ENCODE measurements at places on chromosomes 12 and 14. TPM values are rescaled to one million over a fixed set of nuclear protein-coding genes. Genes with fewer than 3 reads are reported as not detected.

MIP gene
- total RNA-seq, result not detected

RNF212B gene
- not detected for total RNA-seq

DNA sequence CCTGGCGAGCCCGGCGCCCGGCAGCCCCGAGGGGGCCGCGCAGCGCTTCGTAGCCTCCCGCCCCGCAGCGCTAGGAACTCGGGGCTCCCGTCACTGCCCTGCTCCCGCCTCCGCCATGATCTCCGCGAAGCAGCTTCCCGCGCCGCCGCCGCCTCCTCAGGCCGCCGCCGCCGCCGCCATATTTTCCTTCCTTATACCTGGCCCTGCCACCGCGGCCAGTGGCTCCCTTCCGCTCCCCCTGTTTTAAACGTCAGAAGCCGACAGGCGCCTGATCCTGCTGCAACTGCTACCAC is 286 bp downstream of the PPP4R3A start:
- peak overlapping the region; percentile 98 for H3K4me3 ChIP-seq
- DNase-seq, result no peak
- peak overlapping the region; percentile 98 for H3K27ac ChIP-seq
- no peaks in the 10 kb centered on the region for H3K36me3 ChIP-seq
- H3K4me1 ChIP-seq, result peaks cover 4% of the 10 kb centered on the region
- no peaks in the 10 kb centered on the region for H3K27me3 ChIP-seq

GRIN2B gene
- not detected for total RNA-seq

- H3K27me3 ChIP-seq, result no peaks in the 10 kb centered on the region
- H3K27ac ChIP-seq, result no peak overlapping the region
- DNase-seq, result peak; percentile 37
- H3K4me3 ChIP-seq, result no peak overlapping the region
Observed at GRCh38 chr12:1773937-1774655, 46.3 kb upstream of the LRTM2 start.

RPL41 gene
- total RNA-seq, result 4,385 TPM

- H3K4me3 ChIP-seq, result no peak overlapping the region
- no peak overlapping the region for H3K27ac ChIP-seq
- no peaks in the 10 kb centered on the region for H3K4me1 ChIP-seq
- peak; percentile 17 for DNase-seq
Observed at GRCh38 chr12:27922531-27923139, 49.9 kb downstream of the PTHLH start.

GRCh38 chr12:69555461-69555860 is 29.8 kb upstream of the CCT2 start:
- H3K27me3 ChIP-seq, result no peaks in the 10 kb centered on the region
- no peaks in the 10 kb centered on the region for H3K36me3 ChIP-seq
- H3K4me3 ChIP-seq, result no peak overlapping the region
- no peak overlapping the region for H3K27ac ChIP-seq

DNAL1 gene
- total RNA-seq, result 8.5 TPM

DNA sequence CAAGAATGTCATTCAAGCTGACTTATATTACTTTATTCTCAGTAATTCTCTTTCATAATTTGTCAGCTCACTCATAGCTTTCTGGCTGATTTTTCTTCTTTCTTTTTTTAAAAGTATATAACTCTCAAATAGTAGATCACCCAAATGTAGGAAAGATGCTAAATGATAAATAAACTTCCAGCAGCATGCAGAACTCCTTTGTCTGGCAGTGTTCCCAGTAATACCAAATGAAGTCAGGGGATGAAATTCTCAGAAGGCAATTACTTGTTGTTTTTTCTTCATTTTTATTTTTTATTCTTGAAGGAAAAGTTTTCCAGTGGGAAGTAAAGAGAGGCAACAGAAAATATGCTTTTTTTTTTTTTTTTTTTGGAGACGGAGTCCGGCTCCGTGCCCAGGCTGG is 133.3 kb upstream of the SLCO1C1 start:
- no peak overlapping the region for H3K4me3 ChIP-seq
- no peaks in the 10 kb centered on the region for H3K36me3 ChIP-seq
- H3K4me1 ChIP-seq, result no peaks in the 10 kb centered on the region
- no peak for DNase-seq
- no peak overlapping the region for H3K27ac ChIP-seq

DNA sequence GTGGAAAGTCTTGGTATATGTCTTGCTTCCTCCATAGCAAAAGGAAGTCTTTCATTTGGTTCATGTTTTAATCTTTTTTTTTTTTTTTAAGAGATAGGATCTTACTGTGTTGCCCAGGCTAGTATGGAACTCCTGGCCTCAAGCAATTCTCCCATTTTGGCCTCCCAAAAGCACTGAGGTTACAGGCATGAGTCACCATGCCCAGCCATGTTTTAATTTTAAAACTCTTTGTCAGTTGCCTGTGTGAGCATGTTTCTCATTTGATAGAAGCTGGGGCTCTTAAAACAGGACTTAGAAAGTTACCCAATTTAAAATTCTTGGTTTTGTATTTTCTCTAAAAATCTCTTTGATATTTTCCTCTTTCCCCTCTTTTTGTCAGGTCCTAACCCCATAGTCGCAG is 45.0 kb upstream of the REP15 start:
- H3K4me1 ChIP-seq, result no peaks in the 10 kb centered on the region
- no peak overlapping the region for H3K27ac ChIP-seq
- no peak for DNase-seq

GRCh38 chr14:52874389-52874788 is 76.5 kb downstream of the FERMT2 start:
- H3K27ac ChIP-seq, result no peak overlapping the region
- no peak for DNase-seq
- H3K36me3 ChIP-seq, result no peaks in the 10 kb centered on the region

DNA sequence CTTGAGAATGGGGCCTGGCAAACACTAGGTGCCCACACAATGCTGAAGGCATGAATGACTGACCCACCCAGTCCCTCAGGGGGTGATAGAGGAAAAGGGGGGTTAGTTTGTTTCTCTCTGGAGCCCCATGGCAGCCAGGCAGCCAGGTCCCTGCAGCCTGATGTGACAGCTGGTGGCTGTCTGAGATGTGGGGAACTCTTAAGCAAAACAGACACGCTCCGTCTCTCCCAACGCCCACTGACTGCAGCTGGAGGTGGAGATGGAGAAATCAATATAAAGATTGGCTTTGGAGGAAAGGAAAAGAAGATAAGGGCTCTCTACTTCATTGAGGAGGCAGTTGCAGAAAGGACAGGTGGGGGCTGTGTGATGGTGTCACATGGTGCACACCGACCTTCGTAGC is 240.8 kb upstream of the LHX5 start:
- H3K27me3 ChIP-seq, result no peaks in the 10 kb centered on the region
- no peak overlapping the region for H3K4me3 ChIP-seq

GRCh38 chr14:80269353-80269925 is 58.1 kb upstream of the DIO2 start:
- no peaks in the 10 kb centered on the region for H3K4me1 ChIP-seq
- DNase-seq, result no peak
- no peaks in the 10 kb centered on the region for H3K27me3 ChIP-seq
- no peaks in the 10 kb centered on the region for H3K36me3 ChIP-seq

- H3K4me3 ChIP-seq, result no peak overlapping the region
- no peak for DNase-seq
- no peak overlapping the region for H3K27ac ChIP-seq
- H3K36me3 ChIP-seq, result no peaks in the 10 kb centered on the region
- no peaks in the 10 kb centered on the region for H3K27me3 ChIP-seq
Observed at GRCh38 chr12:117427211-117427610, 65.8 kb upstream of the NOS1 start.

DNA sequence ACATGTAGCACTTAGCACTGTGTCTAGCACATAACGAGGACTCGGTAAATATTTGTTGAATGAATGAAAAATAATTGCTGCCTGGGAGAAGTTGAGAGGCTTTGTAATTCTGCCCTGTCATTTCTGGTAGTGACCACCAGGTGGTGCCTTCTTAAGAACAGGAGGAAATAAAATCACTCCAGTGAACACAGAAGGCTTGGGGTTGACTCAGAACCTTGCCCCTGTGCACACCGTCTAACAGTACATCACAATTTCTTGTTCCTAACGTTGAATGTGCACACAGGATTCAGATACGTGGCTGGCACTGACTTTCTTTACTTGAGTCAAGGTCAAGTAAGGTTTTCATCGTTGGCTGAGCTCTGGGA is 91.8 kb downstream of the RGS6 start:
- H3K27ac ChIP-seq, result no peak overlapping the region
- no peaks in the 10 kb centered on the region for H3K27me3 ChIP-seq
- no peaks in the 10 kb centered on the region for H3K4me1 ChIP-seq

DNA sequence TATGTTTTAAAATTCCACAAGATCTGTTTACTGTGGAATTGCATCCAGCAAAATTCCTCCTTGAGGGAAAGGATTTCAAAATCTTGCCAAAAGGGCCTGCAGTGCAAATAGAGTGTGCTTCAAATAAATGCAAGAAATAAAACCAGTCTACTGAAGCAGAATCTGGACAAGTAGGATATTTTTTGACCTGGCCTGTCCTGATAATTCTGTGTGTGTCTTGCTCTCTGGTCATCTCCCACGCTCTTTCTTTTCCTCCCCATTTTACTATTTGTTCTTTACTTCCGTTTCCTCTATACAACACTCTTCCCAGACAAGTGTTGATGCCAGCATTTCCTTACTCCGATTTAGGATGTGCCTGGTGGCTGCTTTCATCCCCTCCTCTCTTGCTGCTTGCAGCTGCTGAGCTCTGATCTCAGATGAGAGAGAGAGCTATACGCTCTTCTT is 115.9 kb downstream of the GPR135 start:
- no peaks in the 10 kb centered on the region for H3K4me1 ChIP-seq
- H3K27ac ChIP-seq, result peak overlapping the region; percentile 7
- no peaks in the 10 kb centered on the region for H3K27me3 ChIP-seq
- DNase-seq, result no peak

DNA sequence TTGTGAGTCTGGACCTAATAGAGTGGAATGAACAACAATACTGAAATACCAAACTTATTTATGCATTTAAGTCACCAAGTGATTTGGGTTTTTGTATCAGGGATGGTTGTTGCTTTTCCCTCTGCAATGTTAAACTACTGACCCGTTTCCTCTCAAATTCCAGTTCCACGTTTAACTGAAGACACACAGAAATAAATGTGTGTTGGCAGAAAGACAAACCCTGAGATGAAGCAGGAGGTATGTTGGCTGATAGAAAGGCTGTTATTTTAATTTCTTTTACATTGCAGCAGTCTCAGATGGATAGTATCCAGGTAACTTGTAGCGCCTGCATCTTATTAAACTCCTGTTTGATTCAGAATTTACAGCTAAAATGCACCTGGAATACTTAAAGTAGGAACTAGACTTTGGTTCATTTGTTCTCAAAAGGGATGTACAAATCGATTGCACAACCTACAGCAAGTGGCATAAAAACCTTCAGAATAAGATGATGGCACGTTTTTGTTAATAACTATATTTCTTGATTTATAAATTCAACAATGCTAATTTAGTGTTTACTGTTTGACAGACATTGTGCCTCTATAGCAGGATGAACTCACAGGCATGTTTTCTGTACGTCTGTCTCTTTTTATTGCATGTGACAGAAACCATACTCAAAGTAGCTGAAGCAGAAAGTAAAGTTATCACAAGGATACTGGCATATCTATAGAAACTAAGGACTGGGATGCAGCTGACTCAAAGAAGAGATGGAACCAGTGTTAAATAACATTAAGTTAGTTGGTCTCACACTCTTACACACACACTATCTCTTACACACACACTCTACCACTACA is 405.7 kb downstream of the ZFP36L1 start:
- no peaks in the 10 kb centered on the region for H3K4me1 ChIP-seq
- no peak for DNase-seq
- H3K27me3 ChIP-seq, result no peaks in the 10 kb centered on the region
- no peaks in the 10 kb centered on the region for H3K36me3 ChIP-seq

DNA sequence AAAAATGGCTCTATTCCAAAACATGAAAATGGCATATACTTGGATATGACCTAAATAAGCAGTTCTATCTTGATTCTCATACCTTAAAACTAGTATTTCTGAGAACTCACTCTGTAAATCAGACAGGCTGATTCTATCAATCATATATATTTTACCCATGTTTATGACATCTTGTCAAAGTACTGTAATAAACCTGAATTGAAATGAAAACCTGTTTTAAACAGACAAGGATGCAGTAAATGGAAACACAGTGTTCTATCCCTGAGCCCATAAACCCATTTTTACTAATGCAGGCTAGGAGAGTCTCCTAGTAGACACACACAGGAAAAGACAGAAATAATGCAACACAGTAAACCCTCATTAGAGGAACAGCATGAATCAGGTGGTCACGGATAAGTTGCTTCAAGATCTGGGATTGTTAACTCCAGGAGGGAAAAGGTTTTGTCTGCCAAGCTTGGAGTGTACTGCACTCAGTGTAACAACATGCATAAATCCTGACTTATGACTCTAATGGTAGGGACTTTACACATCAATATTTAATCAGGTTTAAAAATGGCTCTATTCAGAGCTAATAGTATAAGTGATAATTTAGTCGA is 93.6 kb upstream of the CPNE8 start:
- H3K4me3 ChIP-seq, result no peak overlapping the region
- H3K27me3 ChIP-seq, result no peaks in the 10 kb centered on the region
- no peak for DNase-seq

DNA sequence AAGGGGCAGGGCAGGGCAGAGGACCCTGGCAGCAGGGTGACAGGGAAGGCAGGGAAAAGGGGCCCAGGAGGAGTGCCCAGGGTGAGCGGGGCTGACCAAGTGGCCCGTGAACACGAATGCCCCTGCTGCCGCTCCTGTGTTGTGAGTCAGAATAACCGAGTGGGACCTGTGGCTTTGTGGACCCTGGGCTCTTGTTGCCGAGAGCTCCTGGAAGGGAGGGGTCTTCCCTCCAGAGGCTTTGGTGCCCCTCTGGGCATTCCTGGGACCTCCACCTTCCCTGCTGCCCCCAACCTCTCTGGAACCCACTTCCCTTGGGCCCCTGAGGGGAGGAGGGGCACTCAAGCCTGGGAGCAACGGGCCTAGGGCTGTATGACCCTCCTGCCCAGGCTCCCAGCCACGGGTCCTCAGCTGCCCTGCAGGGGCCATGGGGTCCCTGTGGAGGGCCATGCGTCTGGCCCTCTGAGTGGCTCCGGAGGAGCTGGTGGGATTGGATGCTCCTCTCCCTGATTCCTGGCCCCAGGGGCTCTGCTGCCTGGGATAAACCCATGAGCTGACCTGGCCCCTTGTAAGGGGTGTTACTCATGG is 319.4 kb downstream of the TMEM121 start:
- H3K4me1 ChIP-seq, result no peaks in the 10 kb centered on the region
- no peak overlapping the region for H3K4me3 ChIP-seq
- no peaks in the 10 kb centered on the region for H3K36me3 ChIP-seq
- DNase-seq, result no peak
- no peak overlapping the region for H3K27ac ChIP-seq
- no peaks in the 10 kb centered on the region for H3K27me3 ChIP-seq

- H3K4me1 ChIP-seq, result no peaks in the 10 kb centered on the region
- DNase-seq, result no peak
- H3K27me3 ChIP-seq, result no peaks in the 10 kb centered on the region
- no peak overlapping the region for H3K27ac ChIP-seq
Observed at GRCh38 chr12:14322403-14322802, 43.1 kb upstream of the ATF7IP start.

SELPLG gene
- total RNA-seq, result 5.3 TPM

DNA sequence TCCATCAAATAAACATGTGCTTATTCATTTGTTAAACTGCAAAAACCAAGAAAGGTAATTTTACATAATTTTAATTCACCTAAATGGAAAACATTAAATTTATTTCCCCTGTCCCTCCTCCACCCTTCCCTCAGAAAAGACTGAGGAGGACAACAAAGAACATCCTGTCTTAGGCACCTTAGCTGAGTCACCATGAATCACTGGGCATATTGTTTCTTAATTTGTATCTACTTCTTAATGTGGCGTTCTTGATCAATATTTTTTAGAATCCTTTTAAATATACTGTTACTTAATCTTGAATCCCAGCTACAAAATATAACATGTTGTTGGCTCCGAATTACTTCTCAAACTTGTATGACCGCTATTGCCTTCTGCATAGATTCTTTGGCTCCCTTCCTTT is 23.5 kb downstream of the SIX6 start:
- H3K36me3 ChIP-seq, result no peaks in the 10 kb centered on the region
- H3K4me3 ChIP-seq, result no peak overlapping the region
- no peaks in the 10 kb centered on the region for H3K4me1 ChIP-seq
- DNase-seq, result no peak
- H3K27ac ChIP-seq, result no peak overlapping the region
- no peaks in the 10 kb centered on the region for H3K27me3 ChIP-seq

CD163L1 gene
- total RNA-seq, result not detected
